ENCODE measurements at places on chromosomes 7 and 10. TPM values are rescaled to one million over a fixed set of nuclear protein-coding genes. Genes with fewer than 3 reads are reported as not detected.

DNA sequence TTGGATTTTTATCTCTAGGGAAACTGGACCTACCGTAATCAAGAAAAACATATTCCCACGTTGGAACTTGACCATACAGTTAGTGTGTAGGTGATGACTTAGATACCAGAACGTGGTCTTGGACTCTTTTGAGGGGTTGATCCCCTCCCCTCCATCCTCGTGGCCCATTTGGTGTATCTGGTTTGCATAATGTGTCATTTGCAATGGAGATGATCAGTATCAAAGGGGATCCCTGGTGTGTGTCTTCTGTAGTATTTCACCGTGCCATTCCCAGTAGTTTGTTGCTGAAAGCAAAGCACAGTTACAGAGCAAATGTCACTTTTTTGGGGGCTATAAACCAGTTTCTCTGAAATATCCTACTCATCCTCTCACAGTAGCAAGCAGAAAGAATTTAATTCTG lies 217.7 kb downstream of the TCF7L2 start:
- H3K27ac ChIP-seq, result no peak overlapping the region
- no peaks in the 10 kb centered on the region for H3K27me3 ChIP-seq
- H3K4me3 ChIP-seq, result no peak overlapping the region
- H3K4me1 ChIP-seq, result no peaks in the 10 kb centered on the region

DNA sequence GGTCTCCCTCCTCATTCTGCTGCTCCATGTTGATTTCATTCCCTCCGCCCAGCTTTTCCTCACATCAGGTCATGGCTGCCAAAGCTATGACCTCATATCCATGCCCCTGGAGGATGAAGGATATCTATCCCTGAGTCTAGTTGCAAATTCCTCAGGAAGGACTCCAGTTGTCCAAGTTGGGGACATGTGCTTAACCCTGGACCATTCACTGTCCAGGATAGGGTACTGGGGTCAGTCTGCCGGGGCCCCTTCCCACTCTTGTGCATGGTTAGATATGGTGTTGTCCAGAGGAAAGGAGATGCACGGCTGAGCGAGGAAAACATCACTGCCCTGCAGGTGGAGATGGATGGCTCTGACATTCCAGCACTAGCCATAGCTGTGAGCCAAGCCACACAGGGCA lies 51.9 kb upstream of the COMTD1 start:
- no peak overlapping the region for H3K27ac ChIP-seq
- peaks cover 46% of the 10 kb centered on the region for H3K27me3 ChIP-seq
- no peak for DNase-seq
- H3K4me3 ChIP-seq, result no peak overlapping the region

DNA sequence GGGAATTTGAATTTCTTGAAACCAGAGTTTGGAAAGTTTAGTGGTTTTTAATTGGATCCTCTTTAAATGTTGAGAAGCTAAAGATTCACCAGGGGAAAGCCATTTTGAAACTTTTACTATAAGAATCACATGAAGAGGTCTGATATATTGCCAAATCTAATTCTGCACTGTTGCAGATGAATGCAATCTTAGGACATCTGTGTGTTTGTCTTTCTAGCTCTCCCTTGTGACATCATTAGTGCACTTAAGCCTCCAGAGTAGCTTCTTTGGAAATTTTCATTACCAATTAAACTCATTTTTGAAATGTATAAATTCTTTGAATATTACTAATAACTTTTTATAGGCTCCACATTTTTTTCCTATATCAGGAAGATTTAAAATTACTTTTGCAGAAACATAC lies 160.2 kb downstream of the BICC1 start:
- H3K36me3 ChIP-seq, result no peaks in the 10 kb centered on the region
- H3K27ac ChIP-seq, result no peak overlapping the region
- DNase-seq, result no peak
- H3K4me1 ChIP-seq, result no peaks in the 10 kb centered on the region

DNA sequence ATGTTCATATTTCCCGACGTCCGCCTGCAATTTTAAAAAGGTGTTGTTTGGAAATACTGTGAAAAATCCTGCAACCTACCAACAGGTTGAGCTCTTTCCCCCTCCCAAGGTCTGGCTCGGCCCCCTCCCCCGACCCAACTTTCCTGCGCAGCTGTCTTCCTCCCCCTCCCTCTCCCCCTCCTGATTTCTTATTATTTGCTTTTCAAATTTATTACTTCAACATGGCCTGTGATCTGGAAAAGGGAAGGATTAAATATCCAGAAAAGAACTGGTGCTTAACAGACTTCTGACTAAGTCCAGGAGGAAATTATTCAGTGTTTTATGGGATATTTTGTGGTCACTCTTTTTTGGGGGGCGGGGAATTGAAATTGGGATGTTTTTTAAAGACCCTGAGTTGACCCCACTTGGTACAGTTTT lies 2.4 kb downstream of the ARID5B start:
- peak overlapping the region; percentile 38 for H3K4me3 ChIP-seq
- H3K36me3 ChIP-seq, result no peaks in the 10 kb centered on the region
- DNase-seq, result no peak
- peak overlapping the region; percentile 97 for H3K27ac ChIP-seq
- H3K4me1 ChIP-seq, result peaks cover 8% of the 10 kb centered on the region

GRCh38 chr10:18071591-18071990 lies 68.6 kb upstream of the CACNB2 start:
- no peak overlapping the region for H3K4me3 ChIP-seq
- H3K27ac ChIP-seq, result no peak overlapping the region
- H3K27me3 ChIP-seq, result no peaks in the 10 kb centered on the region
- no peak for DNase-seq
- H3K4me1 ChIP-seq, result no peaks in the 10 kb centered on the region
- H3K36me3 ChIP-seq, result no peaks in the 10 kb centered on the region

DNA sequence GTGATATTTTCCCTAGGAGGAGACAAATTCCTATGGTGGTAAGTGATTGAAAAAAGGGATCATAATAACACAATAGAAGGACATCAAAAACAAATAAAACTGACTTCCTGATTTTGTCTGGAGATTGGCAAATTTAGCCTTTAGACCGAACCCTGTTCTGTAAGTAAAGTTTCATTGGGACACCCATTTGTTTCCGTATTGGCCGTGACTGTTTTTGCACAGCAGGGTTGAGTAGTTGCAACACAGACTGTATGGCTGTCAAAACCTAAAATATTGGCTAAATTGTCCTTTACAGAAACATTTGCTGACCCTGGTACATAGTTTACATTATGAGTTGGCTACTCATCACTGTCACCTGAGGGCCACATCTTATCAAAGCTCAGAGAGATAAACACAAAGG lies 168.6 kb downstream of the PRKCQ start:
- peaks cover 15% of the 10 kb centered on the region for H3K4me1 ChIP-seq
- no peak for DNase-seq
- no peak overlapping the region for H3K27ac ChIP-seq
- H3K27me3 ChIP-seq, result no peaks in the 10 kb centered on the region
- H3K4me3 ChIP-seq, result no peak overlapping the region

DNA sequence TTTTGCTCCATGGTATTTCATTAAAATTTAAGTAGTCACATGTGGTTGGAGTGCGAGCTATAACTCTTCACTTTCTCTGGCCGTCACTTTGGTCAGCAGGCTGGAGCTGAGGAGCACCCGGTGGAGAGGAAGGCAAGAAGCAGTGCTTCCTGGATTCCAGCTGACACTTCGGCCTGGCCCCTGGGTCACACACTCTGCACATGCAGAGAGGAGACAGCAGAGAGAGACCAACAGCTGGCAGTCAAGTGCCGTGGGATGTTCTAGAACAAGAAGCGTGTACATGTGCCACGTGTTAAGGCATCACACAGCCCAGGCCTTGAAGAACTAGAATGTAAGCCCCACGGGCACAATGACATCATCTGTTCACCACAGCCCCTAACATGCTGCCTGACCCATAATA lies 30.1 kb downstream of the PSAP start:
- peaks cover 92% of the 10 kb centered on the region for H3K36me3 ChIP-seq
- no peaks in the 10 kb centered on the region for H3K4me1 ChIP-seq
- no peak for DNase-seq

DNA sequence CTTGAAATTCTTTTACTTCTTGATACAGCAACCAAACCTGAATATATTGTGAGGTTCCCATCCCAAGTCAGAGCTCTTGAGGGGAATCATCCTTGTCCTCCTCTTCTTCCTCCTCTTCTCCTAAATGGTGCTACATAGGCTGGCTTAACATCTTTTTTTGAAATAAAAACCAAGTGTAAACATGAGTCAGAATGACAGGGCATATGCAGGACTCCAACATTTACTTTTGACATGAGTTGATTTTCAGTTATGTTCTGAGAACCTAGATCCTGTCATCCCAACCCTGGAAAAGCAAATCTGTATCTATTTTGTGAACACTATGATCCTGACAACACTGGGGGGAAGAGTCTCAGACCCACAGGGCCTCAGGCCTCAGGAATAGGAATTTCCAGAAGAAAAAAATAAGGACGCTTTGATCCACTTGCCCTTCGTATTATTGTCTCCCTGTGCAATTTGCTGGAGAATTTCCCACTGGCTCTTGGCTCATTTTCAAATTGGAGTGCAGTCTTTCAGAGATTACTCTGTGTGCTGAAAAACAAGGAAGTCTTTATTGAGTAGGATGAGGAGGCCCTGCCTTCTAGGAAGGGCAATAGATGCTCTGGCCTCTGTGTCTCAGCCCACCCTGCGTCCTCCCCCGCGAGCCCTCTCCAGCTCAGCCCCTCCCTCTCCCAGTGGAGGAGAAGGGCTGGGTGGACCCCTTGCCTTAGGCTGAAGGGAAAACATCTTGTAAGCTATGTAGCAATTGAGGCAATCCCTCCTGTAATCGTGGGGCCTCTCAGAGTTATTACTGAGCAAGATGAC lies 121.6 kb downstream of the CREB5 start:
- no peak for DNase-seq
- no peaks in the 10 kb centered on the region for H3K36me3 ChIP-seq
- H3K27me3 ChIP-seq, result peaks cover 1% of the 10 kb centered on the region
- no peak overlapping the region for H3K27ac ChIP-seq
- H3K4me3 ChIP-seq, result no peak overlapping the region
- H3K4me1 ChIP-seq, result no peaks in the 10 kb centered on the region

The MMP21 gene
- total RNA-seq, result 0.33 TPM

The TMEM168 gene
- 19.7 TPM for total RNA-seq

The INA gene
- not detected for total RNA-seq

The CLEC5A gene
- total RNA-seq, result not detected
